ENCODE measurements at places on chromosomes 2 and 18. TPM values are rescaled to one million over a fixed set of nuclear protein-coding genes. Genes with fewer than 3 reads are reported as not detected.

The SNORC gene
- total RNA-seq = 29.7 TPM

The C2orf80 gene
- 45.9 TPM for total RNA-seq

The TEKT4 gene
- 0.35 TPM for total RNA-seq

The SKA1 gene
- 0.50 TPM for total RNA-seq

The IL36G gene
- total RNA-seq = not detected
